ENCODE measurements at places on chromosomes 13 and 19.

GRCh38 chr13:55887561-55887960, 1253.2 kb upstream of the PRR20A start:
- no peak for DNase-seq

DNA sequence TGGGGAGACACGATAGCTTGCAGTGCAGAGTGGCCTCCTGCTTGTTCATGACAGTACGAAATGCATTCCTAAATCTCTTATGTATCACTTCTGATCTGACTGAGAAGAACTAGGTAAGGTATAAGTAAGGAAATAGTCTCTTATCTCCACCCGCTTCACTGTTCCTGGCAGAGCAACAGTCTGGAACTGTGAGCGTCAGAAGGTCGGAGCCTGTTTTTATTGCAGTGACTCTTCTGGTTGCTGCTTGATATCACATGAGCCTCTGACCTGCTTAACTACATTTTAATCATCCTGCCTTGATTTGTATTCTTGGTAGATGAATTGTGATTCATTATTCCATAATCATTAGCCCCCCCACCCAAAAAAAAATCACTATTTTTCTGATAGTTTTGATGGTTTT, 69.0 kb downstream of the COL4A2 start:
- DNase-seq: no peak

DNA sequence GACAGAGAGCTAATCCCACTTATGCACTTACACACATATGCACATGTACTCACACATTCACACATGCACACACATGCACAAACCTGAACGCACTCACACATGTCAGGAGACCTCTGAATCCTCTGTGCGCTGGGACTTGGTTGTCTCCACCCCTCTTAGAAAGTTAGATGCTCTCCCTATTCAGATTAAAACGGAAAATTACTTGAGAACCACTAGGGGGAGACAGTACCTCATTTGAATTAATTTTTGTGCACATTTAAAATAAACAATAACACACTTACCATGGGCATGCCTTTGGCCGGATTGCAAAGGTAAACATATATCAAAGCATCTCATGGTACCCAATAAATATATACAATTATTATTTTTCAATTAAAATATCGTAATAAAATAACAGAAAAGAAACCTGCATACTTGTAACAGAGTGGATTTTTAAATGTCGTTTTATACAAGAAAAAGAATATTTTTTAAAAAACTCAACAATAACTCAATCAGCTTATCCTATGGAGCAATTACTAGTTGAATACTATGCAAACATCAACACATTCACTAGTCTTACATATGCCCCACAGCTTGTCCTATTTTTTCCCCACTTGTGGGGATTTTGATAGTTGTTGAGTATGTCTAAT, 9.5 kb upstream of the LILRB4 start:
- no peak for DNase-seq

DNA sequence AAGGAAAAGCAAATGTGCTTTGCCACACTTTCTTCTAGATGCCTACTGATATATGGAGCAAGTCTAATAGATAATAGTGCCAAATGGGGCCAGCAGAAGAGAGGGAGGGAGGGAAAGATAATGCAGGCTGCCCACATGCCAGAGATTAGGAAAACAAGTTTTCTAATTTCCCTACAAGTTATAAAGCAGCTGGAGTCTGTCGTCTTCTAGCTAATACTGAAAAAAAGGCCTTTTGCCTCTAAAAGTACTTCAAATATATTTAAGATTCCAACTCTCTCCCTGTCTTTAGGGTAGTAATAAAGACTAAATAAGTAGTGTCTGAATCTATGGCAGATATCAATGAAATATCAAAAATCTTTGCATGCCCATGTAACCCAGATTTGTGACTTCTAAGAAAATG, 632.0 kb upstream of the MIR17HG start:
- no peak for DNase-seq

Data from GM12892 (cell line).